ENCODE measurements at places on chromosomes 2 and 18.
A peak's percentile ranks its signal among the peaks of the same experiment; 100 is the strongest.

DNA sequence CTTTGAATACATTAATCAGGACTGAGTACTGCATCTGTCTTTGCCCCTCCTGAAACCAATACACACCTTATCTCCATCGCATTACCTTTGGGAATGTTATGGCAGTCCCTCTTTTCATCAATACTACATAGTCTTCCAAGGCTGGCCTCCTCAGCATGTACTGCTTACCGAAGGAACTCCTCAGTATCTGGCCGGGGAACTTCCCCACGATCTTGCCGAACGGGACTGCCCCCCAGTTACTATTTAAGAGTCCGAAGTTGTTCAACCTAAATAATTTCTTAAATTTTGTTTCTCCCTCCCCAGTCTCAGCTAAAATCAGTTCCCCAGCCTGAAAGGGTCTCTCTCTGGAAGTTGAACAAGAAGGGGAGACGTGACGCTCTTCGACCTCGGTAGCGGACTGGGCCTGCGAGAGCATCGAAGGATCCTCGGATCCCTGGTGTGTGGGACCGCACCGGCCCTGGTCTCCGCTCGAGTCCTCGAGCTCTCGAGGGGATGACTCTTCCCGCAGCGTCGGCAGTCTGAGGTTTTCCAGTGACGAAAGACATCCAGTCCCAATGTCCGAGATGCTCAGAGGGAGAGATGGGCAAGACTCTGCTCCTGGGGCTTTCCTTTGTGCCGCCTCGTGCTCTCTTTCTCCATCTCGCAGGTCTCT lies 489 bp downstream of the TRMT61B start:
- DNase-seq: no peak

- no peak for DNase-seq
Observed at GRCh38 chr2:112880091-112880531, 30.9 kb upstream of the IL37 start.

DNA sequence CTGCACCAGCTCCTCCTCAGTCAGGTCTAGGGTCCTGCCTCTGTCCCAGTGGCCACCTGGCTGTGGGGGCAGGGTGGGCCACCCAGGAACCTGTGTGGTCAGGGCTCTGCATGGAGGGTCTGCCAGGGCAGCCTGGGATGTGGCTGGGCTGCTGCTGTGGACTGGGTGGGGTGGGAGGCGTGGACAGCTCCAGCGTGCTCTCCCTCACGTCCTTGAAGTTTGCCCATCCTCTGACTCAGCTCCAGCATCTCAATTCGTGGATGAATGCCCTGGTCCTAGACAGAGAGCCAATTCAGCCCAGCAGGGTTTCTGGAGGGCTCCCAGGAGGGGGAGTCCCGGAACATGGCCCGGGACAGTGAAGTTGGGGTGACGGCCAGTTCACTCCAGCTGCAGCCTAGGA lies 64.3 kb upstream of the EPAS1 start:
- DNase-seq: no peak

GRCh38 chr2:138922973-138923563 lies 142.9 kb upstream of the NXPH2 start:
- DNase-seq: peak; percentile 18

GRCh38 chr2:216949700-216950413 lies 90.0 kb upstream of the TNP1 start:
- no peak for DNase-seq

DNA sequence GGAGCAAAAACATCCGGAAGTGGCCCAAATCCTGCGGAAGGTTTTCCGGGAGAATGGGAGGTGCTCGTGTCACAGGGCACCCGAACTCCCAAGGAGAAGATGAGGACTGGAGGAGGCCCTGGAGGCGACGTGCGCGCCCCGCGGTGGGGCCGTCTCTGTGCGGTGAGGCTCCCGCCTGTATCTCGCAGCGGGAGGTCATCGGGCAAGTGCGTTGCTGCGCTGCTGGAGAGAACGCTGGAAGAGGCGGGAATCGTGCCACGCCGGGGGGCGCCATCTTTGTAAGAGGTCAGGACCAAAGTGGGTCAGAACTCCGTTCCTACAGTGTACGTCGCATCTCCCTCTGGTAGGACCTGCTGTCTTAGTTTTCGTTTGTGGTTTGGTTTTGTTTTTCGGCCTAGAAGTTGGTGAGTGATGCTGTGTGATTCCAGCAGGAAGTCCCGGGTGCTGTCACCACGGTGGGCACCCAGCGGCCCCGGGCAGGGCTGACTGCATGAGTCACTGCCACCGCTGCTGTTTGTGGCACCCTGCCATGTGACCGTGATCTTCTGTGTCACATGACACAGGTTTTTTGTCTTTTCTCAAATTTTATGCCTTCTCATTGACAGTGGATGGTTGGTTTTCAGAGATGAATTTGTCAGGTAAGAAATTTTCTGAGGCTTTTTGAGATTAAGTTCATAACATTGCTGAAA lies 21.5 kb upstream of the ATP9B start:
- no peak for DNase-seq

GRCh38 chr18:63679820-63680606 lies 18.3 kb upstream of the SERPINB3 start:
- no peak for DNase-seq

GRCh38 chr2:205717999-205718398 lies 35.7 kb downstream of the NRP2 start:
- no peak for DNase-seq

- DNase-seq: no peak
Observed at GRCh38 chr18:74497778-74498177, 1.6 kb downstream of the CNDP2 start.

- no peak for DNase-seq
Observed at GRCh38 chr18:54673936-54674335, 82.9 kb downstream of the DYNAP start.

DNA sequence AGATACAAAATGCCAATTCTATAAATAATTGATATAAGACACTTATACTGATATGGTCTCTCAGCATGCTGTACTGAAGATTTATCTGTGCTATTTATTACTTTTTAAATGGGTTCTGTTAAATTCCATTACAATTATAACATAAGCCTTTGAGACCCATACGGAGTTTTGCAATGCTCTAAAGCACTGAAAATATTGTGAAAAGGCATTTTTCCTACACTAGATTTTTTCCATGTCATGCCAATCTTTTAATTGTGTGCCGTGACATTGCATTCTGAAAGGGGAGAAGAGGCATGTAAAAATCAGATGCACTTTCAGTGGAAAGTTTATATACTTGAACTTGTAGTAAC lies 46.5 kb downstream of the EFEMP1 start:
- DNase-seq: no peak

DNA sequence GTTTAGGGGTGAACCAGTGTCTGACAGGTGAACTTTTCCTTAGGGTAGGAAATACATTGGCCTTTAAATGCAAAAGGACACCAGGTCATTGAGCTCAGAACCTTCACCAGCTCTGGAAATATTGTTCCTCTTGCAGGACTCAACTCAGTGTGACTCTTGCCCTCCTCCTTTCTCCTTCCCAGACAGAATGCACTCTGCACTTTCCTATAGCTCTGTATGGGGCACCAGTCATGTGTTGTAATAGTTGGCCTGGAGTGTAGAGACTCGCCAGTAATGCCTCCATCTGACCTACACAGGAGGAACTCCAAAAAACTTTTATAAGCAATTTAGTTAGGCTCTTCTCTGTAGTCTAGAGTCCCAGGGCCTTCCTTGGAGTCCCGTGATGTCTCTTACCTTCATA lies 248.5 kb upstream of the EPAS1 start:
- DNase-seq: no peak

GRCh38 chr2:242098445-242099128 lies 229.1 kb downstream of the RTP5 start:
- DNase-seq: no peak

DNA sequence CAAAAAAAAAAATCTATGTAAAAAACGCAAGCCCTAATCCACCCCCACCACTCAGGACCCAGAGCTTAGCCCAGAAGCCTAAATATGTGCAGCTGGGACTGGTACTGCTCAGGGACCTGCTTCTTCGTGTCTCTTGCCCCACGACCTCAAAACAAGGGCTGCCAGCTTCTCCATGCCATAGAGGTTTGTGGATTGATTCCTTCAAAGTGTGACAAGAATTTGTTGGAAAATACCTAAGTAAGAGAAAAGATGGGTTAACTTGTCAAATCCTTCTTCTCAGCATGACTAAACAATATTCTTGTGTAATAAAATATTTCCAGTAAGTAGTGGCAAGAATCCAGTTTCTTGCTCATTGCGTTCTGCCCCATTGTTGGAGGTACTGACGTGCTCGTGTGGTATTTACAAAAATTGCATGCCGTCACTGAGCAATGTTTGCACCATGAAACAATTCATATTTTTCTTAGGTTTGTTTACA lies 825 bp upstream of the SCYGR1 start:
- peak; percentile 95 for DNase-seq

DNA sequence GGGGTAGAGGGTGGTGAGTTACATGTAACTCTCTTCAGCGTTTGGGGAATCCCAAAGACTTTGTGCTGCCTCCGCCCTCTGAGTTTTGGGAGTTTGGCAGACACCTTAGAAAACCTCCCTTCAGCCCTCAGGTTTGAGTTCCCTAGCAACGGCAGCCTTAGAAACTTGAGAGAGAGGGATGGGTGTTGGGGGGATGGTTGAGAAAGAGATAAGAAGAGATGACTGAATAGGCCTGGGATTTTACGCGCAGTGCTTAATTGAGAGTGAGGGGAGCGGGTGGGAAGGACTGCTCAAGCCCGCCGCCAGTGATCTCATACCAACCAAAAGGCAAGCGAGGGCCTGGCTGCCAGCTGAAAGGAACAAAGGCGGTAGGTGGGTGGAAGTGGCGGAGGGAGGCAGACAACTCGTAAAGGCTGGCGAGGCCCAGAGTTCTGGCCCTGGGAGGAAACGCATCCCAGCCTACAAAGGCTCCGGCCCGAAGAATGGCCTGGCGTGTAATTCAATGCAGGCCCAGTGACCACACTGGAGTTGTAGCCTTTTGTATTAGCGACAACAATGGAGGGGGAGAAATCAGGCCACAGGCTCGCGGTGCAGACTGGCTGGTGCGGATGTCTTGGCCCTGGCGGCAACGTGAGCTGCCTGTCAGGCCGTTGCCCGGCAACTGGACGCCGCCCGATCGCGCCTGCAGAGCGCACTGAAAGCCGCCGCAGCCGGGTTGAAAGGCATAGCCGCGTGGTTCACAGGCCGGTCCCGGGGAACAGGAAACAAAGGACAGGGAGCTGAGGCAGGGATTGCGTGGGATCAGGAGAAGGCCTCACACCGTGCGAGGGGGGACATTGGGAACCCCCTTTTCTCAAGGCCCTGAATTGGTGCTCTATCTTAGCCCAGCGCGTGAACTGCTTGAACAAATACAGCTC lies 39.9 kb upstream of the DARS1 start:
- no peak for DNase-seq

DNA sequence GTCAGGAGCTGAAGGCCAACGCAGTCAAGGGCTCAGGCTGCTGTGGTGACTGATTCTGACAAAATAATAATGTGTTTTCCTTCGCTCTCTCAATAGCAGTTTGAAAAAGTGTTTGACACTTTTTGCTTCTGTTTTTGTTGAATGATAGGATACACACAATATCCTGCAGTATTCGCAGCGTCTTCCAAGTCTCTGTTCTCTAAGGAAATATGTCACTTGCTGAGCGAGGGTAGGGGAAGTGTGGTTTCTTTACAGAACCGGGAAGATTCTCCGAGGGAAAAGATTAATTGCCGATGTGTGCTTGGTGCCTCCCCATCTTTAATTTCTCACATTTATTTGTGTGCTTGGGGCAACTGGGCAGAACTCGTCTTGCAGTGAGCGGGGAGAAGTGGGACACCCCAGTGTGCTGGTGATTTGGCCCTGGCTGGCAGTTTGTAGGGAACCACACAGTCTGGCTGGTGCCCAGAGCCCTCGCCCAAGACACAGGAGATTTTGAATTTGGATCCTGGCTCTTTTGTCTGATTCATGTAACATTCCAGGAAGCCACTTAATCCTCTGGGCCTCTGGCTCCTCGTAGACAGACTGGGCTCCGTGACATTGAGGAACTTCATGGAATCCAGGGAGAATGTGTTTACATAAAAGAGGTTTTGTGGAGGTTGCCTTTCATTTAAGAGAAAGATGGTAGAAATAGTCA lies 169.4 kb downstream of the LDLRAD4 start:
- DNase-seq: no peak

DNA sequence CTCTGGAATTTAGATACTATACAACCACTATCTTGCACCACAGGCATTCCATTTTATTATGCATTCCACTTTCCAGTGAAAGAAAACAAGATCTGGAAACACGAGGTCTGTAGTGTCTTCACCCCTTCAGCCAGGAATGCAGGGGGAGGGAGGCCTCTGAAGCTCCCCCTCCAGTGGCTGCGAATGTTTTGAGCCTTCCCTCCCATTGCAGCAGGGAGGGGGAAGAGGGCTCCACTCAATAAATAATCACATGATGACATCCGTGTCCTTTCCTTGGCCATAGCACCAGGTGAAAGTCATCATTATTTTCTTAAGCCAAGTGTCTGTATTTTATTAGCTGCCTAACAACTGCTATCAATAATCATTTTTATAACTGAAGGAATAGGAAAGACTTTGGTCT lies 38.6 kb downstream of the ALPK2 start:
- DNase-seq: no peak

- DNase-seq: no peak
Observed at GRCh38 chr2:73172963-73173362, 29.4 kb upstream of the NOTO start.

GRCh38 chr18:37604032-37604431 lies 38.4 kb upstream of the CELF4 start:
- DNase-seq: no peak

DNA sequence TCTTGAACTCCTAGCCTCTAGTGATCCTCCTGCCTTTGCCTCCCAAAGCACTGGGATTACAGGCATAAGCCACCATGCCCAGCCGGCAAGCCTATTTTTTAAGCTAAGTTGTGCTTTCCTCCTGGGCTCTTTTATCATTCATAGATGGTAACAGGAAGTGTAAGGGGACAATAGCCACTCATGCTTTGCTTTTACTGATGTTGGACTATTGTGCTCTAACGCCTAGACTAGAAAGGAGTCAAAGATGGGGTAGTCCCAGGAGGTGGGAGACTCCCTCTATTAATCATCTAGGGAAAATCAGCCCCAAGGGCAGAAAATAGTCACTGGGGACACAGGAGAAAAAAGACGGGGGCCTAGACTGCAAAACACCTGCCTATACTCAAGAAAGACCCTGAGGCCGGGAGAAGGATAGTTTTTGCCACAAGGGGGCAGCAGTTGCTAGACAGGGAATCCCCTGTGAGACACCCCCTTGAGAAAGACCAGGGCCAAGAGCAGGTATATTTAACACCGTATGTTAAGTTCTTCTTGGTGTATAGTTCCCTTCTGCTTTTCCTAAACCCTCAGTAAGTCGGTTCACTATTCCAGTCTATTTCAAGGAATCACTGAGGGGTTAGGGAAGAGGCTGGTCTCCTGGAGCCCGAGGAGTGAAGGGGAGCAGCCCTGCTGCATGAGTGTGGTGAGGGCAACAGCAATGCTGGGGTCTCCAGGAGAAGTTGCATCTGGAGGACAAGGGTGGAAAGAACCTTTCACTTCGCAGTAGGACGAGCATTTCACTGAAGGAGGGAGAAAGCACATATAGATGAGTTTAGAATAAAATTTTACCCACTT lies 2.1 kb upstream of the CXCR1 start:
- DNase-seq: peak; percentile 8

- no peak for DNase-seq
Observed at GRCh38 chr2:151408788-151409600, 708 bp upstream of the RIF1 start.
